ENCODE measurements at places on chromosomes 1 and 21.

- no peak for DNase-seq
These were observed 59.8 kb upstream of the CSF1 start for GRCh38 chr1:109850827-109851226.

DNA sequence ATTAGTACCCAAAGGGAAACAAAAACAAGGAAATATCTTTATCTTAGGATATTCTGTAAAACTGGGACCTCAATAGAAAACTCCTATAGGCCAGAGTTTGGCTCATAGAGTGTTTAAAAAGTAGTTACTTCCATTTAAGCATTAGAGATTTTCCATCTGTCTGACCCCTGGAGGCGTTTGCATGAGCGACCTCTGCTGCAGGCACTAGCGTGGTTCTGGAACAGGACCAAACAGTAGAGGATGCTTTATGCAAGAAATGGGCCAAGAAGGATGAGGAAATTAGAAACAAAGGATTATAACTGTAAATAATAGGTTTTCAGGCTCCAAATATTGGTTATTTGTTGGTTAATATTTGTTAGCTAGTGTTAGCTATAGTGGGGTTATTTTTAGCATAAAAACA is 5.7 kb downstream of the ZBTB40 start:
- DNase-seq, result no peak

GRCh38 chr1:228778961-228779360 is 43.7 kb downstream of the RHOU start:
- no peak for DNase-seq

- no peak for DNase-seq
These were observed 10.3 kb downstream of the CHIT1 start for GRCh38 chr1:203219171-203219570.

GRCh38 chr1:245956225-245956624 is 550.9 kb downstream of the SMYD3 start:
- DNase-seq, result no peak

DNA sequence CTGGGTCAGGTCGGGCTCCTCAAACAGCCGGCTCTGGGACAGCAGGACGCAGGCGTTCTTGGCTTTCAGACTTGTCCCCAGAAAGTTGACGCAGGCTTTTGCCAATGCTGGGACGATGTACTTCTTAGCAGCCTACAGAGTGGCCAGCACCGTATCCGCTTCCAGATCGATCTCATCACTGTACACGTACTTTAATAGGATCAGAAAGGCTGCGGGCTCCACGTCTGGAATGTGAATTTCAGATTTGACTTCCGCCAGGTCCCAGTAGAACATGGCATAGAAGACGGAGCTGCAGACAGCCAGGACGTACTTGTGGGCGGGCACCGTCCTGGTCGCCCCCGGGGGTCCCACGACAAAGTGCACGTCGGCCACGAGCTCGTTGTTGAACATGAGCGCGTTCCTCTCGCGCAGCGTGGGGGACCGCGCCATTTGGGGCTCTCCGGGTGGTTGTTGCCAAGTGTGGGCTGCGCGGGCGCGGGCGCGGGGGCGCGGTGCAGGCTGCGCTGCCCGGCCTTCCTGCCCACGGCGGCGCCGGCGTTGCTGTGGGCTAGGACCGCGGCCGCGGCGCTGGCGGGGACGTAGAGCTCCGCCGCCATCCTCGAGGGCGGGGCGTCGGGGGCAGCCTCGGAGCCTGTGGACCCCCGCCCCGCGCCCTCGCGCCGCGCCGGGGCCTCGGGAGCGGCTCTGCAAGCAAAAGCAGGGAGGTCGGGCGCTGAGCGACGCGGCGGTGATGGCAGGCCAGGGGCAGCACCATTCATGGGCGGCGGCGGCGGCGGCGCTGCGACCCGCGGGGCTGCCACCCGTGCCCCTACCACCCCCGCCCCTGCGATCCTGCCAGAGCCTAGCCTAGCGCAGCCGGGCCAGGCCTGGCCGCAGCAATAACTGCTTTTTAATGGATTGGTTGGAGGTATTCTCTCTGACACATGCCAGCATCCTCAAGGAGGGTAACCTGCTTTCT is 10.6 kb downstream of the CNR2 start:
- no peak for DNase-seq

GRCh38 chr1:229582011-229582694 is 23.6 kb upstream of the ABCB10 start:
- no peak for DNase-seq

- no peak for DNase-seq
These were observed 826.4 kb downstream of the PLA2G4A start for GRCh38 chr1:187655104-187655503.

DNA sequence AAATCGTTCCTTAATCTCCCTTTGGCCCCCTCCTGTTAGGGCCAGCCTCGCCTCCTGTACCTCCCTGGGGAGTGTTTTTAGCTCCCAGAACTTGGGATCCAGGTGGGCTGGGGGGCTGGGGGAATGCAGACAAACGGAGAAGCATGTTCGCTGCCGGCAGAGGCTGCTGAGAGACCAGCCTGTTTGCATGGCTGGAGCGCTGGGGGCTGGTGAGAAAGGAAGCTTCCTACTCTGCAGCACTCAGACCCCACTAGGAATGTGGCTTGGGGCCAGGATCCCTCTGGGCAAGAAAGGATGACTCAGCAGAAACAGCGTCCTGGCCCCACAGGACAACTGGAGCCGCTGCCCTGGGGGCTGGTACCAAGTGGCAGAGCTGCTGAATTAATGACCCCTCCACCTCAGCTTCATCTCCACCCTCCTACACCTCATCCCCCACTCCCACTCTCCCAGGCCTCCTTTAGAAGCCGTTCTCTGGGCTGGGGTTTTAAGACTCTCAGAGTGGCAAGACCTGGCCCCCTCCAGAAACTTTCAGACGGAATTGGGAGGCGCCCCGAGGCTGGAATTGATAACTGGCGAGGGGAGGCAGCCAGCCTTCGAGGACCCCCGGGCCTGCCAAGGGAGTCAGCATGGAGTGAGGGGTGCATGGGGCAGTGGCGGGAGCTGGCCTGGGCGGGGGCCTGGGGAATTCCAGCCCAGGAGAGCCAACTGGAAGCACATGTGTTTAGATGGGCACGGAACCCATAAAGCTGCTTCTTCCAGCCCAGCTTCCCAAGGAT is 28.5 kb upstream of the EPS8L3 start:
- DNase-seq, result no peak

GRCh38 chr1:116325922-116326321 is 47.1 kb upstream of the ATP1A1 start:
- no peak for DNase-seq

DNA sequence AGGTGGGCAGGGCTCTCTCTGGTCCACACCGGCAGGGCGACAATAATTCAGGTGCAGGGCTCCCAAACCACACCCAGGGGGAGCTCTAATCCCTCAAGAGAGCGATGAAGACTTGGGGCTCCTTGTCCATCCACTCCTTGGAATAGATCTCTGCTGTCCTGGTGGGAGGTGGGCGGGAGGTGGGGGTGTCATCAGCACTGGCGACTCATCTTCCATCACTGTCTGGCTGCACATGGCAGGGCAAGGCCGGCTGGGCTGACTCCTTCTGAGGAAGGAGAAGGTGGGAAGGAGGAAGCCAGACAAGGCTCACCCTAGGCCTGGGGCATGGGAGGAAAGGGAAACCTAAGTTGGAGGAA is 29.3 kb downstream of the TNNT2 start:
- peak; percentile 77 for DNase-seq

- no peak for DNase-seq
These were observed 29.5 kb downstream of the VAMP4 start for GRCh38 chr1:171712341-171712740.

DNA sequence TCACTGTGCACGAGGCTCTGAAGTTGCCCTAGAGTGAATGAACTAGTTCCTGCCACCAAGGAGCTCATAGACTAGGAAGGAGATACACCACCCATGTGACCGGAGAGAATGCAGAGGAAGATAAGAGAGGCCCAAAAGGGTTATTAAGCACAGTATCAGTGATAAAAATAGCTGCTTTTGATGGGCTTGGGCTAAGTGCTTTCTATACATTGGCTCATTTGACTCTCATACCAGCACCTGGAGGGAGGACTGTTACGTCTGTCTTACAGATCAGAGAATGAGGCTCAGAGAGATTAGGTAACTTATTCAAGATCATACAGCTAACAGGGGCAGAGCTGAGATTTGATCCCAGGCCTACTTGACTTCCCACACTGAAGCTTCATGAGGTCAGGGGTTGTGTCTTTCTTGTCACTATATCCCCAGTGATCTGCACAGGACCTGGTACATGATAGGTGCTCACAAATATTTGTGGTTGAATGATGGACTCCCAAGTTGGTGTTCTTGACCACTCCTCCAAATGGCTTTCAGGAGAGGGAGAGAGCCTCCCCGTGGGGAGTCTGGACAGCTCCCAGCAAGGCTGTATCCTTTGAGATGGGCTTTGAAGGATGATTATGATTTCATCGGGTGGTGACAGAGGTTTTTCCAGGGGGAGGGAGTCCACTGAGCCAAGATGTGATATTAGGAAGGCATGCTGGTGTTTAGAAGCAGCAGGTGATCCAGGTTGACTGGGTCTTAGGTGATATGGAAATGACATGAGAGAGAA is 14.4 kb downstream of the PPFIA4 start:
- DNase-seq, result no peak

GRCh38 chr1:239593527-239593926 is 207.2 kb downstream of the CHRM3 start:
- no peak for DNase-seq

Measured in GM13976 (cell line).